NCI-H69 (cell line): ENCODE measurements at places on chromosomes 16 and 17.

DNA sequence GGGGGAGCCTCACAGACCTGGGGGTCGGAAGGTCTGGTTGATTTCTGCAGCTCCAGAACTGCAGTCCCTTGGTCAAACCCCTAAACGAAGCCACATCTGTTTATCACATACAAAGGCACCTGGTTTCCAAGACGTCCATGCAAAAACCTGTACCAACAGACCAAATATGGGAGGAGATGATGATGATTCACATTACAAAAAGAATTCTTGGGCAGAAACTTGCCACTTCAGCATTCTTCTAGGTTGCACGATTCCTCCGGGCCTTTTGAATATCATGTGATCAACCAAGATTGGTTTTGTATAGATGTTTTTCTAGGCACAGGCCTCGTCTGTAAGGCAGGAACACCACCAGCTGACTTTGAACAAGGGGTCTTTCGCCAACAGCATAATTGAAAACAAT is 466.3 kb downstream of the SOX9 start:
- DNase-seq, result no peak

GRCh38 chr17:245020-245419 is 63.6 kb upstream of the DOC2B start:
- DNase-seq, result no peak

- peak; percentile 63 for DNase-seq
These were observed 309.0 kb upstream of the IRX3 start for GRCh38 chr16:54595621-54596020.

GRCh38 chr17:63641692-63642448 is 19.7 kb downstream of the MAP3K3 start:
- DNase-seq, result no peak

- DNase-seq, result no peak
These were observed 11.7 kb downstream of the TUBB3 start for GRCh38 chr16:89934611-89935553.

- peak; percentile 61 for DNase-seq
These were observed 565 bp downstream of the WDR45B start for GRCh38 chr17:82647593-82648164.
